Cortex of kidney (tissue), 1 donor: ENCODE measurements at places on chromosomes 12 and 14.

GRCh38 chr12:65195387-65196055 lies 26.1 kb downstream of the LEMD3 start:
- no peak for DNase-seq

GRCh38 chr12:5260591-5261086 lies 171.3 kb upstream of the NTF3 start:
- no peak for DNase-seq

DNA sequence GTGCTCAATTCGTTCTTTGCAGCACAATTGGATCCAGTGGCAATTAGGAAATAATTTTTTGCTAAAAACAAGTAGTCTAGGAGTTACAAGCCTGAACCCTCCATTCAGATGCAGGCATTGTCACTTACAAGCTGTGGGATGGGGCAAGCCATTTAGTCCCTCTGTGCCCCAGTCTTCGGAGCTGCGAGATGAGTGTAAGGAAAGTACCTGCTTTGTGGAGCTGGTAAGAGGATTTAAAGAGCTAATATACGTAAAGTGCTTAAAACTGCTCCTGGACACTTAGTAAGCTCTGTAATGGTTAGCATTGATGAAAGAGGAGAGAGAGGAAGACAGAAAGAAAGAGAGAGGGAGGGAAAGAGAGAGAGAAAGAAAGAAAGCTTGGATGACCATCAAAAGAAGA lies 112.5 kb downstream of the LGMN start:
- no peak for DNase-seq

DNA sequence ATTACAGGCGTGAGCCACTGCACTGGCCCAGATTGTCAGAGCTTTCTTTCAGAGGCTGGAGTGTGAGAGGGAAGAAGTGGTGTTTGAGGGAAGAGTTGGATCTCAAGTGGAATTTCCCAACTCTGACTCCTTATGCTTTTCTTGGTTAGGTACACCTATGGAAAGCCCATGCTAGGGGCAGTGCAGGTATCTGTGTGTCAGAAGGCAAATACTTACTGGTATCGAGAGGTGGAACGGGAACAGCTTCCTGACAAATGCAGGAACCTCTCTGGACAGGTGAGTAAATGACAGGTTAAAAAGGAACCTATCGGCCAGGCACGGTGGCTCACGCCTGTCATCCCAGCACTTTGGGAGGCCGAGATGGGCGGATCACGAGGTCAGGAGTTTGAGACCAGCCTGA lies 14.9 kb downstream of the A2ML1 start:
- no peak for DNase-seq

GRCh38 chr14:37894463-37894862 lies 299.0 kb downstream of the TTC6 start:
- no peak for DNase-seq

GRCh38 chr12:53045696-53046045 lies 4.2 kb upstream of the TNS2 start:
- no peak for DNase-seq

- DNase-seq, result no peak
These were observed 47.7 kb downstream of the B4GALNT3 start for GRCh38 chr12:507391-507796.

DNA sequence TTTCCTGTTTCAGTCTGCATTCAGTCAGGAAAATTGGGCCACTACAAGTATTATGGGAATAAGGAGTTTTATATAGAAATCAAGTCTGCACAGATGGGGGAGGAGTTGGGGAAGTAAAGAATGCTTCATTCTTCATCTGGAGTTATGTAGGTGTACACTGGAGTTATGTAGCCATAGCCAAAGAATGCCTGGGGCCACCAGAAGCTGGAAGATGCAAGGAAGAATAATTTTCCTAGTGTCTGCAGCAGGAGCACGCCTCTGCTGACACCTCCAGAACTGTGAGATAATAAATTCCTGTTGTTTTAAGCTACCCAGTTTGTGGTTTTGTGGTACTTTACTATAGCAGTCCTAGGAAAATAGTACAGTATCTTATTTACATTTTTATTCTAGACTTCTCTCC lies 333.4 kb downstream of the NELL2 start:
- DNase-seq, result no peak

- no peak for DNase-seq
These were observed 13.0 kb downstream of the SERPINA11 start for GRCh38 chr14:94439453-94440057.

GRCh38 chr12:40325349-40325960 lies 100.7 kb downstream of the LRRK2 start:
- DNase-seq, result no peak

GRCh38 chr12:68591734-68592418 lies 18.8 kb upstream of the RAP1B start:
- no peak for DNase-seq

DNA sequence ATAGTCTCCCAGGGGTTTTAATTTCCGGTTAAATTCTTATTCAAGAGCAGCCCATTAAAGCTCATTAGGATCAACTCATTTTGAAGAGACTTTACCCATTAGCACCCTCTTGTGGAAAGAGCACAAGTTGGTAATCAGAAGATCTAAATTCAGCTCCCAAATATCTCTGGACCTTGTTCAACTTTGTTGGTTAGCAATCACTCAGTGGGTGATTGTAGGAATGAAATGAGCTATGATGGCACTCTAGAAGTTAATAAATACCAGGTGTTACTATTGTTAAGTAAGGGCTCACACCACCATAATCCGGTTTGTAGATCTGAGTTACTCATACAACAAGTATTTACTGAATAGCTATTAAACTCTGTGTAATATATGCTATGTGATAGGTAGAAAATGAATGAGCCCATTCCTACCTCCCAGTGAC lies 42.9 kb downstream of the TRIP11 start:
- no peak for DNase-seq

GRCh38 chr12:12909995-12910420 lies 18.6 kb downstream of the GPRC5A start:
- DNase-seq, result no peak

GRCh38 chr14:73786636-73787485 lies 64.8 kb upstream of the PTGR2 start:
- DNase-seq, result no peak

DNA sequence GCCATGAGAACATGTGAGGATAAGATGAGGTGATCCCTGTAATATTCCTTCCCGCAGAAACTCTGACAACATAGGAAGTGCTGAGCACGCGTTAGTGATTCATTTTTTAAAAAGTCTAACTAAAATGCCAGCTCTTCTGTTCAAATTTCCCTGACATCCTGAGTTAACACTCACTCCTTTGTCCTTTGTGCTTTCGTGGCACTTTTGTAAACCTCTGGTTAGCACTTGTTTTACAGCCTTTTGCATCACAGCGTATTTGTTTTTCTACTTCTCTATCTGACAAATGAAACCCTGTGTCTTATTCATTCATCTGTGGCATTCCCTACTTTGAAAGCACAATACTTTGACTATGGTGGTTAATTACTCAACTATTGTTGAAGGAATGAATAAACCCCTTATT lies 313.6 kb downstream of the NUAK1 start:
- no peak for DNase-seq

GRCh38 chr12:78261901-78262300 lies 431.2 kb downstream of the NAV3 start:
- no peak for DNase-seq

DNA sequence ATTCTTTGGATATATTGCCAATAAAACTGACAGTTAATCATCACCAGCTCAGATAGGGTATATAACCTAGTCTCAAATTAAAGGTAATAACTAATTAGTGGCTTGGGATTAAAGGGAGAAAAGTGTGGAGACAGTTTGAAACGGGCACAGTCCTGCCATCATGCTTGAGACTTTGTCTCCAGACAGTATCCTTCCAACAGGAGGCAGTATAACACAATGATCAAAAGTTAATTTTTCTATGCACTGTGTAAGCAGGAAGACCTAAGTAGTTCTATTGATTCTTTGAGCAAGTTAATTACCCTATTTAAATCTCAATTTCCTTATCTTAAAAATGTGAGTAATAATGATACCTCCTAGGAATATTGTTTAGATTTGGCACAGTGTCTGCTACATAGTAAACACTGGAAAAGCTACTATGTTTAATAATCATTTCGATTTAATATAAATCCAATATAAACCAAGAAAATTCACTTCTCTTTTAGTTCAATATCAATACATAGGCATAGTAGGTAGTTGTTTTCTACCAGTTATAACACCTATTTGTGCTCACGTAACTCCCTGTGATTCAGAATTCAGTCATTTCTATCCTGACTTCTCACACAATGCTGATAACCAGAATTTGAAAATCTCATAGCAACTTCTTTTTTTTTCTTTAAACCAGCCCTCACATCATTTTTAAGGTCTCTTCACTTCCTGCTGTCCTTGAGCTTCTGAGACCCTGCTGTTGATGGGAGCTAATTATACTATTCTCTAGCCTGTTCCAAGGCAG lies 53.7 kb downstream of the GALNT4 start:
- no peak for DNase-seq

DNA sequence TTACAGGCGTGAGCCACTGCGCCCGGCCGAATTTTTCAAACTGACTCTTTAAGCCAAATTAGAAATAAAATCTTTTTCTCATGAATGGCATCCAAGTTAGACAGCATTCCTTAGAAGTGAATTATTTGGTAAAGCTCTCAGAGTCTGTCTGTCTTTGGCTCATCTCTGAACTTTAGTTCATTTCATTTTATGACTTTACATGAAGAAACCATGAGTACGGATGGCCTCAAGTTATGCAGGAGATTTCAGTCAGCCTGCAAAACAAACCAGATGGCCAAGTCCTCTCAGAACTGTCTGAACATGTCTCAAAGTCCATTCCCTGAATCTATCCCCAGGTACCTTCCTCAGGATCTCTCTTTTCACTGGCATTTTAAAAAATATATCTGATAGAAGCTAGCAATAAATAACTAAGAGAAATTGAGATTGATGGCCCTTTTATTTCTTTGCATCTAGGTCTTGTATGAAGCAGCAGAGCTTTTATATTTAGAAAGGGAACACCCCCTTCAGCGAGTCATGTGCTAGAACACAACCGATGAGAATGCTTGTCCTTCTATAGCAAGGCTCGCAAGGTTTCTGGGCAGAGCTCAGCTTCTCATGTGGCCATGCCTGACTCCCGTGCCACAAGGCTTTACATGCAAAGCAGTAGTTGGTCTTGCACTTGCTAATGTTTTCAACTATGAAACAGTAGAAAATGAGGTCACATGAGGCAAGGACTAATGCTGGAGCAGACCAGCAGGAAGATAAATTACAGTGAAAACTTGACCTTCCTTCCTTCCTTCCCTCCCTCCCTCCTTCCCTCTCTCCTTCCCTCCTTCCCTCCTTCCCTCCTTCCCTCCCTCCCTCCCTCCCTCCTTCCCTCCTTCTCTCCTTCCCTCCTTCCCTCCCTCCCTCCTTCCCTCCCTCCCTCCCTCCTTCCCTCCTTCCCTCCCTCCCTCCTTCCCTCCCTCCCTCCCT lies 125.0 kb downstream of the AKAP6 start:
- no peak for DNase-seq

GRCh38 chr12:31362759-31363415 lies 36.9 kb upstream of the SINHCAF start:
- DNase-seq, result no peak

- no peak for DNase-seq
These were observed 272.4 kb upstream of the FBXO33 start for GRCh38 chr14:39704594-39704993.

DNA sequence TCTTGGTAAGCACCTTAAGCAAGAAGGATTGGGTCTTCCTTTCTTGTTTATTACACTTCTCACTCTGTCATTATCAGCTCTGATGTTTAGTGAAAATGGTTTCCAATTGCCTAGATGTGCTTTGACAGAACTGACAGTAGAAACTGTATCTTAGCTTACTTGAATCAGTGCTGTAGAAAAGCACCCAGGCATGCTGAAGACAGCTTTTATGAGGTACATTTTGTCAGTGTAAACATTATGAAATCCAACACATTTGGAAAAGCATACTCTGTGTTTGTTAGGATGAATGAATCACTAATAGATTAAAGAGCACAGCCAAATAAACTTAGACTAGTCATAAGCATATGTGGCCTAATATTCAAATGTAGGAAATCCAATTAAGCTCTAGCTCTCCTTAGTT lies 290.2 kb upstream of the NPAS3 start:
- DNase-seq, result no peak

DNA sequence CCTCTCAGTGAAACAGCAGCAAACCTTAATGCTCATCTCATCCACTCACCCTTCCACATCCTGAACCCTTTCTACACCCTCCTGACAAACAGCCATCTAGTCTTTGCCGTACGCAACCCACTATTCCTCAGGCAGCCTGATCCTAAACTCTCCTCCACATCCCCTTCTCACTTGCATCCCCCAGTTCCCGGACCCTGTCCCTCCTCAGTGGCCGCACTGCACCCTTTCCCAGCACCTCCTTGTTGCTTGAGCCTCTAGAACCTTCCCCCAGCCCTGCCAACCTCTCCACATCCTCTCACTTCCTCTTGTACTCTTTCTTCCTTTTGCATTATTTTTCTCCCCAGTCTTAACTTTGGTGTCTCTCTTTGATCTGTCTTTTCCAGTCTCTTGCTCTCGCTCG lies 42.9 kb downstream of the IQSEC3 start:
- DNase-seq, result no peak

DNA sequence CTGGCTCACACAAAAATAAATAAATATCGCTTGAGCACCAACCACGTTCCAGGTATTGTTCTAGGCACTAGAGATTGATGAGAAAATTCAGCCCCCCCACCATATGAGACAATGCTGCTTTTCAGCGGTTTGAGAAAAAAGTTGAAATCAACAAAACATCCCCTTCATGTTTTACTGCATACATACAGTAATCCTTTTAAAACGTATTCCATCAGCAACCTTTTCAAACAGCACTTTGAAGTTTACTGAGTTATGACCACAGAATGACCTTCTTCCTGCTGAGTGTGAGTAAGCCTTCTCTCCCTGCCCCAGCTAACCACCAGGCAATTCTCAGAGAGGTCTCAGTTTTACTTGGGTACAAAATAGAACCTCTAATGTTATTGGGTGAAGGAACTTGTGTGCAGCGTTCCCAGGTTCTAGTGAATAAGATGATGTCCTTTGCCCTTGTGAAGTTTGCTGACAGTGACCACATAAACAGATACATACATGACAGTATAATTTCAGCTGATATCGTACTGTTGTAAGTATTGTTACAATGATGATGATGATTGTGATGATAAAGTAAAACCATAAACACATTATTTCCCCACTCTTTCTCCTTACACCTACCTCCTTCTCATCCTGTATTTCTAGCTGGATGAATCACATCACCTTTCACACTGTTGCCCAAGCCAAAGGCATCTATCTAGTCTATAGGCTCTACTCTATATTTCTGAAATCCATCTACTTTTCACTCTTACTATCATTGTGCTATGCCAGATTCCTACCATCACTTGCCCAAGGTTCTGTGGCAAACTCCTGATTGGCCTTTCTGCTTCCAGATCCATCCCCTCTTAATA lies 124.4 kb upstream of the KRR1 start:
- no peak for DNase-seq

GRCh38 chr12:93126069-93126474 lies 197.0 kb upstream of the EEA1 start:
- DNase-seq, result no peak

DNA sequence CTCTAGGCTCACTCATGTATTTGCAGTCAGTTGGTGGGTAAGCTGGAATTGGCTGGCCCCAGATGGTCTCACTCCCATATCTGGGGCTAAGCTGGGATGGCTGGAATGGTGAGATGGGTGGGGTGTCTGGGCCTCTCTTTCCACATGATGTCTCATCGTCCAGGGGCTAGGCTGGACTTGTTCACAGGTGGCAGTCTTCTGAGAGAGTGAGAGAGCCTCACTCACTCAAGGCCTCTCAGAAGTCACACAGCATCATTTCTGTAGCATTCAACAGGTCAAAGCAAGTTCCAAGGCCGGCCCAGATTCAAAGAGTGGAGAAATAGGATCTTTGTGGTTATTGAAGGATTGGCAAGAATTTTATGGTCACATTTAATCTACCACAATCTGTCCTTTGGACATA lies 102.7 kb downstream of the UNC79 start:
- DNase-seq, result no peak
